SJCRH30 (cell line): ENCODE measurements at places on chromosomes 16 and 17. TPM values are rescaled to one million over a fixed set of nuclear protein-coding genes. Genes with fewer than 3 reads are reported as not detected.
A peak's percentile ranks its signal among the peaks of the same experiment; 100 is the strongest.

Gene CCL4
- total RNA-seq, result not detected in 2 replicates

DNA sequence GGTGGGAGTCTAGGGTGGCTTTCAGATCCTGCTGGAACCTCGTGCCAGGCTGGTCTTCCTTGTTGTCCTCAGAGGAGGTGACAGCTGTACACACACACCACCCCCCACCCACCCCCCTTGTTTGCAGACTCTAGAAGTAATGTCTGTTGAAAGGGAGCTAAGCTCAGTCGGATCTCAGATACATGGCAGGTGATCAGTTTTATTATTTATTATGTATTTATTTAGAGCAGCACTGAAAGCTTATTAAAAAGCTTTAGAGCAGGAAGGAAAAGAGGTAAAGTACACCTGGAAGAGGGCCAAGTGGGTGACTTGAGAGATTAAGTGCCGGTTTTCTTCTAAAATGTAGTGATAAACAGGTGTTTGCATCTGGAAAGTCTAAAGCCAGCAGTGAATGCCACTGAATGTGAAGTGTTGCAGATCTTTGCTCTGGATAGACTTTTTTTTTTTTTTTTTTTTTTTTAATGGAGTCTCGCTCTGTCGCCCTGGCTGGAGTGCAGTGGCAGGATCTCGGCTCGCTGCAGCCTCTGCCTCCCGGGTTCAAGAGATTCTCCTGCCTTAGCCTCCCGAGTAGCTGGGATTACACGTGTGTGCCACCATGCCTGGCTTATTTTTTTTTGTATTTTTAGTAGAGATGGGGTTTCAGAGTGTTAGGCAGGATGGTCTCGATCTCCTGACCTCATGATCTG, 40.2 kb downstream of the FOXK2 start:
- no peaks in the 10 kb centered on the region for H3K27me3 ChIP-seq
- H3K4me1 ChIP-seq, result peaks cover 21% of the 10 kb centered on the region
- H3K36me3 ChIP-seq, result peaks cover 6% of the 10 kb centered on the region; the same call in 1 of the 2 replicates
- no peak overlapping the region for H3K4me3 ChIP-seq
- H3K27ac ChIP-seq, result no peak overlapping the region

GRCh38 chr16:9185381-9185780, 93.9 kb downstream of the HAPSTR1 start:
- H3K36me3 ChIP-seq, result no peaks in the 10 kb centered on the region
- H3K4me3 ChIP-seq, result no peak overlapping the region
- no peak overlapping the region for H3K27ac ChIP-seq
- no peaks in the 10 kb centered on the region for H3K27me3 ChIP-seq
- H3K4me1 ChIP-seq, result no peaks in the 10 kb centered on the region

GRCh38 chr17:3834811-3835210, 11.2 kb downstream of the NCBP3 start:
- H3K27ac ChIP-seq, result no peak overlapping the region
- no peak for DNase-seq
- no peaks in the 10 kb centered on the region for H3K4me1 ChIP-seq
- H3K4me3 ChIP-seq, result no peak overlapping the region
- H3K27me3 ChIP-seq, result no peaks in the 10 kb centered on the region

DNA sequence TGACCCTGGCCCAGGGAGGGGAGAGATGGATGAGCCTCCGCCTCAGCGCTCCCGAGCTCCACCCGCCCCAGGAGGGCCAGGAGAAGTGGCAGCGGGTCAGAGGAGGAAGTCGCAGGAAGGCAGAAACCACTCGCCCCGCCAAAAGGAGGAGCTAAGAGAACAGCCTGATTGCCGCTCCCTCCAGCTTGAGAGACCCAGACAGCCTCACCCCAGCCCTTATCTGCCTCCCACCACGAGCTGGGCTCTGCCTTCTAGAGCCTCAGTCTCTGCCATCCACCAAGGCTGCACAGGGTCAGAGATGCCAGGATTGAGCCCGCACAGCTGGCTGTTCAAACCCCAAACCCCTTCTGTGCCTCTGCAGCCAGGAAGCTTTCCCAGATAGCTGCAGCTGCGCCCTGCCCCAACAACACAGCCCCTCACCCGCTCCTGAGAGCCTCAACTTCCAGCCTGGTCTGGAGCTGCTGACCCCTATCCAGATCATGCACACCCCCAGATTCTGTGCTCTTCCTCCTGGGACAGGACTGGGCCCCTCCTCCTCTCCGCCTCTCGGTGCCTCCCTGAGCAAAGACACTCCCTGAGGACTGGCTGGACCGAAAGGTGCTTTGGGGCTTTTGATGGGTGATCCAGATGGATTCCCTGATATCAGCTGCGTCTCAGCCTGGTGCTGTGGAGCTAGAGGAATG, 1.0 kb upstream of the ATP2A3 start:
- H3K27ac ChIP-seq, result peak overlapping the region; percentile 28
- peak; percentile 75 for DNase-seq
- H3K4me3 ChIP-seq, result peak overlapping the region; percentile 38
- H3K36me3 ChIP-seq, result no peaks in the 10 kb centered on the region
- H3K27me3 ChIP-seq, result no peaks in the 10 kb centered on the region
- peaks cover 25% of the 10 kb centered on the region for H3K4me1 ChIP-seq

DNA sequence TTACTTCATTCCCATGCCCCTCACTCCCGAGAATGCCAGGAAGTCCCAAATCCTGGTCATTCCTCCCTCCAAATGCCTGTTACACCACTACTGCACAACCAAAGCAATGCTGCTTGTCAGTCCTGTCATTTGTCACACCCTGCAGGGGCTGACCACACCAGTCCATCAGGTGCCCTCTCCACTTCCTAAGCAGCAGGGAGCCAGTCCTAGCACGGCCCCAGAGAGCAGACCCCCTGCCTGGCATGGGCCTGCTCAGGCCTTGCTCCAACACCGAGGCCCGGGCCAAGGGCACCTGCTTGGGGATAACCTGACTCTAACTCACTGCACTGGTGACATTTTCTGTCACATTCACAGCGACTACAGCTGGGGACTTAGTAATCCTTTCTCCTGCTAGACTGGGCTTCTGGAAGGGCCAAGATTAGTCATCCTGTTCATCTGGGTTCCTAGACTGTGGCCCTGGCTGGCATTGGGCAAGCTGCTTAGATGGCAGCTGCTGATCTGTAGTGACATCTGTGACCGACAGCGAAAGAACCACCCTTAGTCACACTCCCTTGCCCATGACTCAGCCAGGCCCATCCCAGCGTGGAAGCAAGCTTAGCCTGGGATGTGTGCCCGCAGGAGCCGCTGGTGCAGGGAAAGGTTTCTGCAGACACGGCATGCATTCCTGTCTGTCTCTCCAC, 5.4 kb downstream of the ALYREF start:
- H3K36me3 ChIP-seq, result peaks cover 93% of the 10 kb centered on the region
- peak; percentile 78 for DNase-seq
- H3K4me3 ChIP-seq, result no peak overlapping the region
- peak overlapping the region; percentile 57 for H3K27ac ChIP-seq
- peaks cover 30% of the 10 kb centered on the region for H3K4me1 ChIP-seq
